ENCODE measurements at places on chromosomes 12 and 14.
A peak's percentile ranks its signal among the peaks of the same experiment; 100 is the strongest.

GRCh38 chr12:122949816-122950675 lies 16.2 kb downstream of the ABCB9 start:
- DNase-seq, result no peak

GRCh38 chr12:22321638-22322037 lies 12.9 kb downstream of the ST8SIA1 start:
- DNase-seq, result peak; percentile 63

DNA sequence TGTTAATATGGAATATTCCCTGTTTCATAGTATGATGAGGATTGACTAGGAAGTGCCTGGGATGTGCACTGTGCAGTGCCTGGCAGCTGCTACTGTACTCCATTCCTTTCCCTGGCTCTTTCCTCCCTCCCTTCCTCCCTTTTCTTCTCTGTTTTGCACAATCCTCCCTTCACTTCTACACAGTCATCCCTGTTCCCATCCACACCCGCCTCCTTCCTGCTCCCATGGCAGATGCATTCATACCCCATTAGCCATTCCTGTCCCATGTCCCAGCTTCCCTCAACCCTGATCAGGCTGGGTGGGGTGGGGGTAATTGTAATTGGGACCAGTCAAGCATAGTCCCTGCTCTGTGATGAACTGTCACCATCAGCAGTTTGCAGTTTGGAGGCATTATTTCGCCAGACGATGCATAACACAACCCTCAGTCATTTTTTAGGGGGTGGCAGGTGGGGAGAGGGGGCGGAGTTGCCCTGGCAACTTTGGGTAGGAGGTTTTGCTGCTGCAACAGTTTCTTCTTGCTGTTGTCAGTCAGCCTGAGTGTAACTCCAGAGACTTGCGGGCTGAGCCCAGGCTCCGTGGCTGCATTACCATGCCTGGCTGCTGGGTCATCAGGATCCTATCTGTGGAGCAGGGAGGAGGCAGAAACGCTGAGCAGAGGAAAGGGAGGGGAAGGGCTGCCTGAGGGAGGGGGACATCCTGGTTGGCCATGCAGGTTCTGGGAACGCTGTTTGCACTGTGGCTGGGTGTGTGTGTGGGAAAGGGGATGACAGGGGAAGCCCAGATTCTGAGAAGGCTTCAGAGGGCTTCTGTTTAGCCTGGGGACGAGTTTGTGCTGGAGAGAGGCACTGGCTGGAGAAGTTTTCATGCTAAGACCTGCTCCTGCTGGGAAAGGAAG lies 4.1 kb upstream of the KRT84 start:
- DNase-seq, result no peak

GRCh38 chr14:54197369-54197768 lies 199.4 kb upstream of the CDKN3 start:
- DNase-seq, result no peak

GRCh38 chr14:80428171-80428570 lies 216.9 kb upstream of the DIO2 start:
- no peak for DNase-seq

DNA sequence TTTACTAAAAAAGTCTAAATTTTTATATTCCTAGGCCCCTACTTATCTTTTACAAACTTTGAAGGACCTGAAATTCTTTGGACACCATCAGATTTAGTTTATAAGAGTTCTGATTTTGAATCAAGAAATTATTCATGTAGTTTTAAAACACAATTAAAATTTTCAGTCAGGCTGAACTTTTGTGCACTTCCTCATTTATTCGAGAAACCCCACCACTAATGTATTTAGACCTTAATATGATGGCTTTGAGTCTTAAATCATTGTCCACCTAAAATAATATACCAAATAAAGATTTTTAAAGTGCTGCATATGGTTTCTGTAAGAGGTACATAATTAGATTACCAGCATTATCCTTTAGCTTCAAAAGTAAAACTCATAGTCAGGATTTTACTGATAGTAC lies 103.4 kb downstream of the PAWR start:
- DNase-seq, result no peak

DNA sequence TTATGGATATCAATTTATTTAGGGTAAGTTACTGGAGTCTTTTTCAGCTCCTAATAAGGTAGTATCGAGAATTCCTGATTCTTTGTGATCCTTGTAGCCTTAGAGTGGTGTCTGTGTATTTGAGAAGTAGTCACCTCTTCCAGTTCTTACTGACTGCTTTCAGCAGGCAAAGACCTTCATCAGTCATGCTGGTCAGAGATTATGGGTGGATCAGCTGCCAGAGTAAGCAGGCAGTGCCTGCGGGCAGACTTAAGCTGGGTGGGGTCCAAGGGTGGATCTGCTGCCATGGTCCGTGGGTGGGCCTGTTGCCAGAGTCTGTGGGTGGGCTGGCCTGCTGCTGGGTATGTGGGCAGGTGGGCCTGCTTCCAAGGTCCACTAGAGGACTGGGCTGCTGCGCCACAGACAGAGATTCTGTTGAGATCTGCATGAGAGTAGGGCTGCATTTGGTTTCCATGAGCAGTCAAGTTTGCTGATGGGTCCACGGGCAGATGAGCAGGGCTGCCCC lies 188.7 kb downstream of the ANO2 start:
- DNase-seq, result no peak

- DNase-seq, result no peak
Measured at GRCh38 chr12:104180374-104180773, 35.2 kb upstream of the TXNRD1 start.

DNA sequence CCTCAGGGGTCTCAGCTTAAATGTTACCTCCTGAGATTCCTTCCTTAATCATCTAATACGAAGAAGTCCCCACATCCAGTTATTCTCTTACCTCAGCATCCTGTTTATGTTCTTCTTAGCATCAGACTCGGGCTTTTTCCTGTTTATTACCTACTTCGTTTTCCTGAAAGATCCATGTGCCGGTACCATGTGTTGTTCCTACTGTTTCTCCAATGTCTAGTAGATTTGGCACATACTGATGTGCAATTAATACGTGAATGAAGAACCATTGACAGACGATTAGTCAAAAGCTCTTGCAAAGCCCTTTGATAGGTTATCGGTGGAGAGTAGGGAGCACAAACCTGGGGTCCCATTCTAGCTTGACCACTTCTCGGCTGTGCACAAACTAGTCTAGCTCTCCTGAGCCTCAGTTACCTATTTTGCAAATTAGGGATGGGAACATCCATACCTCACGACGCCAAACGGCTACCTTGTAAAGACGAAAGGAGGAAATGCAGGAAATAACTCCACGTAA lies 735 bp upstream of the MAPKAPK5 start:
- peak; percentile 41 for DNase-seq

GRCh38 chr12:95051241-95051640 lies 22.2 kb downstream of the NR2C1 start:
- DNase-seq, result peak; percentile 5

DNA sequence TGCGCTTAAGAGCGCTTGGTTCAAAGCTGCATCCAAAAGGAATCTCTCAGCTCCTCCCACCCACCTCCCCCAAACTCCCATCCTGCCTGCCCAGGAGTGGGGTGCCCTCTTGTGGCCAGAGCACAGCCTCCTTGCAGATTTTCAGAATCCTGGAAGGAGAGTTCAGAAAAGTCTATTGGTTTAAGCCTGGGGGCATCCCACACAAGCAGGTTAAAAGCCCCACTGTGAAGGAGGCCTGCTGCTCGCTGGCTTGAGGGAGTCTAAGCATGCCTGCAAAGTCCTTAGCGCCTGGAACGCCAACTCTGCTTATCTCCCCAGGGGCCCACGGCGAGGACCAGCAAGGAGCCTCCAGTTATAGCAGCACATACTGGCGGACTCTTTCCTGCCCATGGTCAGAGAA lies 297.1 kb downstream of the KSR2 start:
- peak; percentile 18 for DNase-seq

- no peak for DNase-seq
Measured at GRCh38 chr12:61542551-61542950, 717.7 kb upstream of the USP15 start.

GRCh38 chr12:12996209-12996608 lies 3.9 kb downstream of the HEBP1 start:
- DNase-seq, result peak; percentile 97

GRCh38 chr14:77574446-77575115 lies 41.9 kb downstream of the SPTLC2 start:
- no peak for DNase-seq

DNA sequence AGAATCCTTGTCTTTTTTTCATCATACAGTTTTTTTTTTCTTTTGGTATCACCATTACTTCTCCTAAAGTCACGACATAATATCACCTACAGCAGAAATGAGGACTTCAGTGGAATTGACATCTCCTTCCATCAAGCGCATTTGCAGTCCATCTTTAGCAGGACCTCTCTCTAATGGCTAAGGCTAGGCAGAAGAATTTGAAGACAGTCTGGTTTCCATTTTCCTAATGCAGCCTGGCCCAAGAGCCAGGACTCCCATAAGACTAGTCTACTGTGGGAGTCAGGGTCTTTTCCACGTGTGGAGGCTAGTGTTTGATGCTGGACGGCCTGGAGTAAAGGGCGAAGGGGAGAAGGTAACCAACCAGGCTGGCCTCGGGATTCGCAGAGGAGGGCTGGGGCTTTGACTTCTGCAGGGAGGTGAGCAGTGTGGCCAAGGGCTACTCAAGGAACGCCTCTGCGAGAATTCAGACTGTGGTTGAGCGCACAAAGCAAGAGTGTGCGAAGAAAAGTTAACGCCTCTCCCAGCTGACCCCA lies 769 bp upstream of the ZNF740 start:
- DNase-seq, result no peak

DNA sequence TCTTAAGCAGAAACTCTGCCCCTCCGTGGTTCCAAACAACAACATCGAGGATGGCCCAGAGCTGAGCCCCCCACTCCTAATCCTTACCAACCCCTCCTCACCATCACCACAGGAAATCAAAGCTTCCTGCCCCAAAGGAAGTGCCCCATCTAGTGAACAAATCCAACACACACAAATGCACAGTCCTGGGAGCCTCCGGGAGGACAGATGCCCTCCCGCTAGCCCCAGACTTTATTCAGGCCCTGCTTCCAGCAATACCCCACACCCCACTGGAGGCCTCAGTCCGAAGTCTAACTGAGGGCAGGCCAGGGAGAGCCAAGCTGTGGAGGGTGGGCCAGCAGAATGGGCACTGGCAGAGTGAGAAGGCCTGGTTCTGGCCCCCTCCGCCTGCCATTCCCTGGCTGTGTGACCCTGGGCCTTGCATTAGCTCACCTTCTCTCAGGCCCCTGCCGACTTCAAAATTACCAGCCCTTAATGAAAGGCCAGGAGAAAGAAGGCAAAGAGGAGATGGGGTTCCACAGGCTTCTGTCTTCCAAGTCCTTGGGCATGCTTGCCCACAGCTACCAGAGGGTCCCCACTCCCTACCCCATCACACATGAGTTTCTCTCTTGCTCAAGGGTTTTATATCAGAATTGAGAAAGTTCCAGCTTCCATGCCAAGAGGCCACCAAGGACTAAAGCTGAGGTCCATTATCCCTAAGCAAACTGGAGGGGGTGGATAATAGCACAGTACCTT lies 2.3 kb downstream of the HDAC7 start:
- DNase-seq, result peak; percentile 47

GRCh38 chr12:120759591-120760348 lies 34.1 kb downstream of the ACADS start:
- DNase-seq, result no peak

All from hematopoietic multipotent progenitor cell treated with erythropoietin and hydrocortisone succinate and interleukin-3 and kit ligand, for 6 days (in vitro differentiated cells).